ENCODE measurements at places on chromosomes 4 and X.

- no peak for DNase-seq
These were observed 77.5 kb downstream of the AREG start for GRCh38 chr4:74522251-74522991.

GRCh38 chr4:79043138-79043537 is 103.9 kb upstream of the PAQR3 start:
- no peak for DNase-seq

GRCh38 chr4:113908829-113909228 is 70.6 kb downstream of the ARSJ start:
- DNase-seq: no peak

DNA sequence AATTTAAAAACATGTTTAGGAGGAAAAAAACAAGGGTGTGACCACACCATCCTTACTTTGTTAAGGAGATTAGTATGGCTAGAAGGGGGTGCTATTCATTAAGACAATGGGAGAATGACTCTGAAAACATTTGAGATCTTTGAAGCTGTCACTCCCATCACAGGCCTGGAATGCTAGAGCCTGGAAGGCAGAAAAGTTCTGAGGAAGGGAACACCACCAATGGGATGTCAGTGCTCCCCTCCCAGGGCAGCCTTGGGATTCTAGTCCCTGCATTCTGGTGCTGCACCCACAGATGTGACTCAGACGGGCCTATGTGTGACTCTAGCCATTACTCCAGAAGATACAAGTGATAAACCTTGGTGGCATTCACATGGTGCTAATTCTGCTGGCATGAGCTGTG is 162.2 kb upstream of the ANXA10 start:
- DNase-seq: no peak

DNA sequence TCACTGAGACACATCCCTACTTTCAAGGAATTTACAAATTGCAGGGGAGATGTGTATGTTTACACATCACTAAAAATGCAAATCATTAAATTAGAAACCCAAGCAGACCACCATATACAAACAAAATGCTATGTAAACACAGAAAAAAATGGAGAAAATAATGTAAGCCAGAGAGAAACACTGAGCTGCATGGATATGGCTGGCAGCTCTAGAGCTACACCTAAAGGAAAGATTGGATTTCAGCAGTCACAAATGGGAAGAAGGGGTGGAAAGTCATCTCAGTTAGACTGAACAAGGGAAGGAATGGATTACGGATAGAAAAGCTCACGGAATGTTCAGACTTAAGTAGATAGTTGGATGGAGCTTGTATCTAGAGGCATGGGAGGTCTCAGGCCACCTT is 186.3 kb downstream of the MOSPD2 start:
- DNase-seq: no peak

DNA sequence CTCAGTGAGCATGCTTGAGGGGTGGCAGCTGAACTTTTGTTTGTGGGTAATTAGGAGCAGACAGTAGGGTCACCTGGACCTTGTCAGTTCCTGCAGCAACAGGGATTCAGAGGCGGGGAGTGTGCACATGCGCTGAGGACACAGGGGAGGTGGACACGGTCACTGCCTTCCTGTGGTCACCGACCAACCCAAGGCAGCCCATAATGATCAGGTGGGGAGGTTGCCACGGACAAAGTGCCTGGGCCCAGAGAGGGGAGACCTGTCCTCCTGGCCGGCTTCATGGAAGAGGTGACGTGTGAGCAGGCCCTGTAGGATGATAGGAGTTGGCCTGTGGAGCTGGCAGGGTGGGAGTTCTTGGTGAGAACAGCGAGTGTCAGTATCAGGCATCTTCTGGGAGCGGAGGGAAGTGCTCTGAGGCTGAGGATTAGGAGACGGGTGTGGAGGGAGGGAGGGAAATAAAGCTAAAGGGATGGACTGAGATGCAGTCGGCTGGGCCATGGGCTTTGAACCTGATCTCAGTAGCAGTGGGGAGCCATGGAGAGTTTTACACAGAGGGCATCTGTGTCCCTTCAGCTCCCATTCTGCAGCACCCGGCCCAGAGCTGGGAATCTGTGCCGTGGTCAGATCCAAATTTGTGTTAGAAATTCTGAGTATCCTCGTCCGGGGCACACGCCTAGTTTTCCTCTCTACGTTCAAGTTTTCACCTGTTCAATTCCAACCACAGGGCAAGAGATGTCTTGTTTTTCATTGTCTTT is 100.0 kb downstream of the PSAPL1 start:
- DNase-seq: no peak

- DNase-seq: no peak
These were observed 91.9 kb upstream of the PPP1R2C start for GRCh38 chrX:42869659-42870476.

DNA sequence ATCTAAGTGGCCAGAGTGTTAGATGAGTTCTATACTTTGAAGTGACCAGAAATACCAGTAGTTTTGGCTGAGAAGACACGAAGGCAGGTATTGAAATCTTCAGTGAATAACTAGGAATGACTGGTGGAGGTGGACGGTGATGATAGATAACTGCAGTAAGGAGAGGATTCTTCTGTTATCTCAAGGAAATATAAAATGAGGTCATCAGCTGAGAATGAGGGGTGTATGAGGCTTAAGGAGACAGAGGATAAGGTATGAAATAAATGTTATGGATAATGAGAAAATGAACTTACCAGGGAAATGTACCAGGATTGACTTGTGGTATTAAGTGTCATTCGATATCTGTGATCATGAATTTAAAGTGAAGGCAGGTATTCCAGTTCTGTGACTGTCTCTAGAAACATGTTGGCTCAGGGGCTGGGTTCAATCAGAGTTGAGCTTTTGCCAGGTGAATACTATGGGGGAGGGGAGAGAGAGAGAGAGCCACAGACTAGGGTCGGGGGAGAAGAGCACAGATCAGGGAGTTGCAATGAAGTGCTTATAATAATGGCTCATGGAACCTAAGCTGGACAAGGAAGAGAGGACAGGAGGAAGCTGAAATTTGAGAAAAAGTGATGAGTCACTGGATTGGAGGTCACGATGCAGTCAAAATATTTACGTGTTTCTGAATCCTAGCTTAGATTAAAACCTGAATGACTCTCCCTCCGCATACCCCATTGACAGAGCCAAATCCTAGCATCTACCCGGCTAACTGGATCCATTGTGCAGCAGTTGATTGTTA is 37.5 kb upstream of the BRS3 start:
- no peak for DNase-seq

GRCh38 chrX:43530837-43531236 is 125.3 kb upstream of the MAOA start:
- no peak for DNase-seq

DNA sequence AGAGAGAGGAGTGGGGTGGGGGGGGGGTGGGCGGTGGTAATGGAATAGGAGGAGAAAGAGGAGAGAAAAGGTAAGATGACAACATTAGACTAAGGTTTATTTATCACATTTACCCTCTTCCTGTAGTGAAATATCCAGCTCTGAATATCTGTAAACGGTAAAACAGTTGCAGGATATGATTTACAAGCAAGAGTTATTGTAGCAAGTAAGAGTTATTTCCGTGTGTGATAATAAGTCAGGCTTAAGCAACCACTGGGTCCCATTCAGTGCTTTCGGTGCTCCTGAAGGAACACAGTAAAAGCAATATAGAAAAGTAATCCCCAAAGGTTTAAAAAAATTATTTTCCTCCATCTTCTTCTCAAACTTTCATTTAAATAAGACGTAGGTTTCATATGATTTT is 103.6 kb downstream of the MANBA start:
- DNase-seq: no peak

DNA sequence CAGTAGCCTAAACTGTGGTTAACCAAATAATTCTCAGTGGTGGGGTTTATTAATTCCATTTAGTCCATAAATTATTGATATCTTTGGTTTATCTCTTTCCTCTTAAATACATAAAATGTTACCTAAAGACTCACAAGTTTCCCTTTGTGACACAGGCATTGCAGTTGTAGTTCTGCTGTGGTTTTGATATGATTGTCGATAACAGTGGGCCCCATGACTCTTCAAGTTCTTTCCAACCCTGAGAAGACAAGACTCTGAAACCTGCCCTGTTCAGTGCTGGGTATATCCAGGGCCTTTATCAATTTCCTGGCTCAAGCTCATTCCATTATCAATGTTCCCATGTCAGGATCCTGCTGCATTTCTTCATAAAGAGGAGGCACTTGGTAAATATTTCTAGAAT is 117.9 kb upstream of the TBC1D9 start:
- DNase-seq: no peak

GRCh38 chr4:23614284-23614892 is 275.5 kb downstream of the PPARGC1A start:
- no peak for DNase-seq

All from putamen (tissue), 1 donor.